ENCODE measurements at places on chromosomes 12 and 14.

- no peak for DNase-seq
Observed at GRCh38 chr14:81743605-81744004, 210.0 kb upstream of the SEL1L start.

- DNase-seq: no peak
Observed at GRCh38 chr14:77224212-77224611, 42.6 kb downstream of the TMEM63C start.

- no peak for DNase-seq
Observed at GRCh38 chr14:93084866-93085857, 30.6 kb downstream of the ITPK1 start.

DNA sequence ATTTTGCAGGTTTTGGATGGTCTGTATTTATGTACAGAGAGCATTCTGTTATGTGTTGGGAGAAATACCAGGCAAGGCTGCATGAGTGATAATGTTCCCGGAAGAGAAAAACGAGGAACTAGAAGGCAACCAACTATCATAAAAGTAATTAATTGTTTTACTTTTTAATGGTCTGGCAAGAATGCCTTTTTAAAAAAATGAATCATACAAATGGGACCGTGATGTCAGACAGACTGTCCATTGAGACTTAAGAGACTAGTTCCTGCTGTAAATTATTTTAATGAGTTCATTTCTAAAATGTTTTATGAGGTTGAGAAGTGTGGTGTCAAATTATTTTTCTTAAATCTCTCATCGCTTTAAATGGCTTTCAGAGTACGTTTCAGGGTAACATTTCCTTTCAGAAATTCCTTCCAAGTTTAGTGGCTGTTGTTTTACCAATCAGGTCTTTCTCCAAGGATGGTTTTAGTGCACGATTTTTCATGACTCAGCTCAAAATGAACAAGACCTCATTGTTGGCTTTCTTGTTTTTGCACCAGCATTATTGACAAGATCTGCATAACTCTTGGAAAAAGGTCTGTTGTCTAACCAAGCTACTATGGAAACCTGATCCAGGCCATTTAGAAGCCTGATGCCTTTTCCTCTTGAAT, 86.1 kb upstream of the ARHGAP5 start:
- peak; percentile 63 for DNase-seq

DNA sequence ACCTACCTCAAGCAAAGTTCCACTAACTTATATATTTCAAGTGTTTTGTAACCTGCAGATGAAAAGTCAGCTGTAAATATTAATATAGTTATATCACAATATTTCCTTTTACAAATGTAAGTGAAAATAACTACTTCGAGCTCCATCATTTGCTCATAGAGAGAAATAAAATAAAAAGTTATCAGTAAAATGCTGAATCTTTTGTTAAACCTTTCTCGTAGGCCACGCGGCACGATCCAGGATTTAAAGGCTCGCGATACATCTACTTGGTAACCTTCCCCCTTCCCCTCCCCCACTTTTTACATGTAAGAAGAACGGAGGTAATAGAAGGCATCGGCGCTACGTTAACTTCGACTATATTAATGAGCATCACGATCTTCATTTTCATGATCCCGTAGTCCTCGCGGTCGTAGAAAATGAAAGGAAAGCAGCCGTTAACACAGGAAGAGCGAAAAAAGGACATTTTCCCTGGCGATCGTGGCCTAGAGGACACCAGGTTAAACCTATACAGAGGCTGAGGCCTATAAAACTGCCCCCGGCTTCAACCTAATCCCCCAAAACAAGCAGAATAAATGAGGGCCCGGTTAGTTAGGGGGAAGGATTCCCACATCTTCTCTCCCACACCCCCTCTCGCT, 508 bp downstream of the HNRNPC start:
- peak; percentile 63 for DNase-seq
